Activated CD8-positive, alpha-beta memory T cell treated with anti-CD3 and anti-CD28 coated beads for 24 hours (primary cell): ENCODE measurements at places on chromosomes 6 and 20.

DNA sequence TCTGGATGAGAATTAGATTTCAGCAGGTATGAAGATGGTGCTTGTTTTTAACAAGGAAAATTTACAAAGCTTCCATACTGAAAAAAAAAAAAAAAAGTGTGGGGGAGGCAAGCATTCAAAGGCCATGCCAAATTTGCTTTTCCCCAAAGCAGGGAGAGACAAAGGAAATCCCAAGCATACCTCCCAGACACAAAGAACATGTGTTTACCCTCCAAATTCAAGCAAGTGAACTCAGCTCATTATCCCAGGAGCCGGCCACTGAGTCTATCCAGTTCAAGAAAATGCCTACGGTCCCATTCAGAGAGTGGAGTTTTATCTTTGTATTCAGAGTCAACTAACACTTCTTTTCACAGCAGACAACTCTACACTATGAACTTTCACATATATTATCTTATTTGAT, 102.7 kb upstream of the ID4 start:
- DNase-seq = no peak

DNA sequence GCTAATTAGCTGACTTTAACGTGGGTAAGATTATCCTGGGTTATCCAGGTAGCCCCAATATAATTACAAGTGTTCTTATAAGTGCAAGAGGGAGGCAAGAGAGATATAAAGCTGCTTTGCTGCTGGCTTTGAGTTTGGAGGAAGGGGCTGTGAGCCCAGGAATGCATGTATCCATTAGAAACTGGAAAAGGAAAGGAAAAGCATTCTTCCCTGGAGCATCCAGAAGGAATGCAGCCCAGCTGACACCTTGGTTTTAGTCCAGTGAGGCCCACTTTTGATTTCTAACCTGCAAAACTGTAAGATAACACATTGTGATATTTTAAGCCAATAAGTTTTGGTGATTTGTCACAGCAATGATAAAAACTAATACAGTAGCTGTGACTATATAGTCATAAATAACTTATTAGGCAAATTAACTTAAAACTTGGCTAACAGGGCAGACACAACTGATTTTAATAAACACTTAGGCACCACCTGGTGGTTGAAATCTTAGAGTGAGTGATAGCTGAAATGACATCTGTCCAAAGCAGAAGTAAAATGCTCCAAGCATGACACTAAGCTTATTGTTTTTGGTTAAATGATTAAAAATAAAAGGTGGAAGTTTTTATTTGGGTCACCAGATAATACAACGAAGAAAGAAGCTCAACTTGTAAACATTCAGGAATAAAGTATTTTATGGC, 35.6 kb downstream of the ADGRF4 start:
- no peak for DNase-seq

- DNase-seq = no peak
Observed at GRCh38 chr6:35230950-35231349, 17.2 kb downstream of the SCUBE3 start.

DNA sequence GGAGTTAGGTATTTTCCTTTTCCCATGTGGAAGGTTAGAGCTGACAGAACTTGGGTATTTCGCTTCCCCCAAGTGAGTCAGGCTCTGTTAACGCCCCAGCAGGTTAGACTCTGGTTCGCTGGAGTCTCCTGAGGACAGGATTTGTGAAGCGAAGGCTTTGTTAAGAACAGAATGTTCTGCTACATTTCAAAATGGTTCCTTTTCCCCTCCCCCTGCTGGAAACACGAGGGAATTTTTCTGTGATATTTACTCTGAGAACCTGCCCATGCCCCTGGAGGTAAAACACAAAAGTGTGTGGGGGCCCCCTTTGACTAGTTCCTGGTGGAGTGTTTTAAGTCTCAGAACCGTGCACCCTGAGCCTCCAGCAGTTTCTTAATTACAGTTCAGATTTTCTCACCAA, 731.4 kb upstream of the CITED2 start:
- no peak for DNase-seq

DNA sequence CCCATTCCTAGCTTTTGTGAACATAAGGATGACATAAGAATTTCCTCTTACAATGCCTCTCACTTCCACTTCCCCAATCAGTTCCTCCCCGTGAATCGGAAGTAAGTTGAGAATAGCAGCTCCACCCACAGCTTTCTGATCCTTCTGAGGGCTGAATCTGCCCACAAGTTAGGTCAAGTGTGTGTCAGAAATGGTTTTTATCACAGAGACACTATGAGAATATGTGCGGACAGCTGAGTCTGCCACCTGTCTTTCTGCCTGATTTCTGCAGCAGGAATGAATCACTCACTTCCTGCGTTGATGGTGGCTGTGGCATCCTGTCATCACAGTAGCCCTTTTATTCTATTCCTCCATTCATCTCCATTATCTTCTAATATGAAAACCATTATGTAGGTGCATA, 70.2 kb downstream of the RIN2 start:
- no peak for DNase-seq

- no peak for DNase-seq
Observed at GRCh38 chr6:84581494-84582259, 182.7 kb downstream of the TBX18 start.

DNA sequence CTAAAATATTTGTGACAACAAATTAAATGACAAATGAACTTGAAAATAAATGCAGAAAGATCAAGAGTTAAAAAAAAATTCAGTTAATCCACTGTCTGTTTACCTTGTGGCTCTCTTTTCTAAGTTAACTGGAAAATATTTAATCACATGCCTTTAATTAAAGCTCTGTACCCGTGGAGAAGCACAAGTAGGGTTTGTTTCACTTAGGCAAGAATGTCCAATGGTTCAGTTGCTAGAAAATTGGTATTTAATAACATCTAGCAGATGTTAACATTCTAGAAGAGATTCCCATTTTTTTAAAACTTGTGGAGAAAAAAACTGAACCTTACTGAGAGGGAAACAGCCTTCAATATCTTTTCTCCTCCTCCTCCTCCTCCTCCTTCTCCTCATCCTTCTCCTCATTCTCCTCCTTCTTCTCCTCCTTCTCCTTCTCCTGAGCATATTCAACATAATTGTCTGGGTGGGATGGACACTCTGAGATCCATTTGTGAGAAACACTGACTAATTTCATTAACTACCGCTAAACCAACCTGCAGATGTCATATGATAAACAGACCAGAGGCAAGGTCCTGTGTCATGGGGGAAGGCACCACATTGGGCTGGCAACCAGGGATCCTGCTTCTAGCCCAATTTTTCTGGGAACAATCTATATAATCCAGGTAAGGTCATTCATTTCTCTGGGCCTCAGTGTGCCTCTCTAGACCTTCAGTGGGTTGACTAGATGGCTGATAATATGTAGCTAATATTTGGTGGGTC, 44.1 kb upstream of the AKIRIN2 start:
- no peak for DNase-seq

DNA sequence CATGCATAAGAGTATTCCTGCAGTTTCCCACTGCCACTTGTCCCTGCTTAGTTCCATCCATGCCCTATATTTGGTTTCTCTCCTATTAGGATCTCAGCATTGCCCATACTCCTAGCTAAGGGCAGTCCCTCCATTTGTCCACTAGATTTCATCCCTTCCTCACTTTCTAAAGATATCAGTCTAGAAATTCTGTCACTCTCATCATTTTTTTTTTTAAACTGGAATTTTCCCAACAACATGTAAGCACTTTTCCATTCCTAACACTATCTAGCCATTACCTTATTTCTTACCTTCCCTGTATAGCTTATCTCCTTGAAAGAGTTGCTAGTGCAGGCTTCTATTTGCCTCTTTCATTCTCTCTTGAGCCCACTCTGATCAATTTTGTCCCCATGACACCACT, 312.2 kb downstream of the BTBD3 start:
- no peak for DNase-seq

DNA sequence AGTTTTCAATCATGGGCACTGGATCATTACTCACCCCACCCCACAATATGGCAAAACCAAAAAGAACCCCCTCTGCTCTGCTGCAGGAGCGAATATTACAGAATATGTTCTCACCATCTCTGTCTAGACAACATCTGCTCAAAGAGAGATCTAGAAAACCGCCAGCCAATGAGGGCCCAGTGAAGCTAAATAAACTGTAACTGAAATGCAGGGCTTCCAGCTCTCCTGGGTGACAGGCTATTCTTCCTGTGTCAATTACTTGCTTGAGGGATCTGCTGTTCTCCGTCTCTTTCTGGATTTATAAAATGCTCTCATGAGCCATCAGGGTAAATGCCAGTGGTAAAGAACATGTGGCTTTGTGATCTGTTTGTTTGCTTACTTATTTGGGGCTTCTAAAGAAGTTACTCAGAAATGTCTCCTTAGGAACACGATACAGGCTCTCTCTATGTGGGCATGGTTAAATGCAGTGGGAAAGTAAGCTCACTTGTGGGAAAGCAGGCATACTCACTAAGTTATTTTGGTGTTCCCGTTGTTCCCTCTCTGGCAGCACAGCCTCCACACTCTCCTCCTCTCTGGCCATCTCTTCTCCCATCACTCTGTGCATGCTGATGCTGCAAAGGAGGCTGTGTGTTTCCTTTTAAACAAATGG, 44.8 kb downstream of the TTI1 start:
- DNase-seq = peak; percentile 17

- no peak for DNase-seq
Observed at GRCh38 chr6:90479603-90479926, 107.3 kb downstream of the MAP3K7 start.

GRCh38 chr6:53718597-53719460, 53.3 kb upstream of the KLHL31 start:
- no peak for DNase-seq

GRCh38 chr6:57317060-57317943, at the start of gene PRIM2:
Gene PRIM2 (plus strand): TSS chr6:57317630. CDS start chr6:57318446, 816 bp downstream.
- DNase-seq = peak; percentile 90

GRCh38 chr20:59137532-59137931, 26.1 kb upstream of the ZNF831 start:
- DNase-seq = no peak

DNA sequence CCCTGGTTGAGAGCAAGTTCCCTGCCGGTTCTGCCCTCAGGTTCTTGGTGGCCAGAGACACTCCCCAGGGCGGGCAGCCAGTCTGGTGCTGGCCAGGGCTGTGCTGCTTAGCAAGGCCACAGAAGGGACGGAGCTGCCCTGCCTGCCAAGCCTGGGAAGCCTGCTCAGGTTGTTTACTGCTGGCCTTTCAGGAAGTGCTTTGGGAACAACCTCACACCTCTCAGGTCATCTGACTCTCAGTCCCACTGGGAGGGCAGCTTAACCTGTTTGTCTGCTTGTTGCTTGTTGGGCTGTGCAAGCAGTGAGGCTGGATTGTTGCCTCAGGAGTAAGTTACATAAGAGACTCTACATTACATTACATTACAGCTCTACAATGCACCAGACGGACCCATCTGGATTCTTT, 75.8 kb upstream of the AFDN start:
- no peak for DNase-seq

DNA sequence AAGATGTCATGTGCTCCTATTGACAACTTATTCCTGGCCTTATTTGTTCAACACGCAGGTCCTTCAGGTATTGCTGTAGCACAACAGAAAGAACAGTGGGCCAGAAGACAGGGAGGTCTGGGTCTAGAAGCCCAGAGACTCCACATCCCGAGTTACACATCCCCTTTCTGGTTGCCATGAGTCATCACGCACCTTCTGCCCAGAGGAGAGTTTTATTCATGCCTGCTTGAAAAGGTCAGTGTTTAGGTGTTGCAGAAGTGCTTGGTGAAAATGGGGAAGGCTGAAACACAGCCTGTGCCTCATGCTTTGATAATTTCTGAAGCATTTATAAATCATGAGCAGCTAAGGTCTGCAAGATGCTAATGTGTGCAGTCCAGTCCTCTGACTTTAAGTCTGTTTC, 256.4 kb downstream of the GMPR start:
- no peak for DNase-seq

GRCh38 chr20:40442181-40442963, 246.7 kb downstream of the MAFB start:
- DNase-seq = no peak

DNA sequence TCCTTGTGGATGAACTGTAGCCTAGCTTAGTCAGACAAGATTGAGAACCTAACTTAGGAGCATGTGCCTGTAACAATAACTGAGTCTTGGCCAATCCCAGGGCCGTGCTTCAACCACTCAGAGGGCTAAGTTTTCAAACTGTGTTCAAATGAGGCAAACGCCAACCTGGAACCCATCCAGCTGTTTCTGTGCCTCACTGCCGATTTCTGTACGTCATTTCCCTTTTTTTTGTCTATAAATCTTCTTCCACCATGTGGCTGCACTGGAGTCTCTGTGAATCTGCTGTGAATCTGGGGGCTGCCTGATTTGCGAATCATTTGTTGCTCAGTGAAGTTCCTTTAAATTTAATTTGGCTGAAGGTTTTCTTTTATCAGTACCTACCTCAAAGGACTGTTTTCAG, 115.0 kb upstream of the CHD6 start:
- DNase-seq = no peak

- no peak for DNase-seq
Observed at GRCh38 chr6:71410164-71410566, 121.6 kb downstream of the OGFRL1 start.

GRCh38 chr6:102742028-102742427, 1348.5 kb downstream of the GRIK2 start:
- no peak for DNase-seq

- DNase-seq = no peak
Observed at GRCh38 chr6:66965227-66965626, 1258.2 kb upstream of the EYS start.

- DNase-seq = no peak
Observed at GRCh38 chr20:18794428-18794787, 19.2 kb upstream of the SCP2D1 start.

GRCh38 chr6:57068061-57068460, 21.6 kb downstream of the KIAA1586 start:
- no peak for DNase-seq

GRCh38 chr6:136762022-136762975, 30.0 kb downstream of the MAP3K5 start:
- DNase-seq = no peak

GRCh38 chr6:131861381-131861780, 53.6 kb downstream of the ENPP1 start:
- no peak for DNase-seq

- no peak for DNase-seq
Observed at GRCh38 chr20:57440678-57441509, 49.7 kb downstream of the RBM38 start.

DNA sequence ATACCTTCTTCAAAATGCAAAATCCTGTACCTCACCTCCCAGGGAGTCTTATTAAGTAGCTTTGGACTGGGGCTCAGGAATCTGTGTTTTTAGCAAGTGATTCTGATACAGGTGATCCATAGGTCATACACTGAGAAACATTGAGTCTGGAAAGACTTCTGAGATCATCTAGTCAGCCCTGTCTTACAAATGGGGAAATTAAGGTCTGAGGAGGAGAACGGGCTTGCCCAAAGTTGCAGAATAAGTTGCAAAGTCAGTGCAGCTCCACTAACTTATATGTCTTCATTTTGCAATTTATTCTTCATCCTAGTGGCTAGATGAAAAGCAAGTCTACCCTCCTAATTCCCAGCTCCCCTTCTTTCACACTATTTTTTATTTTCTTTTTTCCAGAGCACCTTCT, 28.9 kb downstream of the KCNS1 start:
- no peak for DNase-seq

GRCh38 chr6:21729431-21729830, 135.9 kb downstream of the SOX4 start:
- DNase-seq = no peak

GRCh38 chr6:147933224-147933623, 409.4 kb upstream of the SASH1 start:
- no peak for DNase-seq
